Activated T-cell treated with anti-CD3 and anti-CD28 coated beads, Interleukin-2, amount 50 U/mL, for 1 hour (primary cell): ENCODE measurements at places on chromosomes 4 and X.

DNA sequence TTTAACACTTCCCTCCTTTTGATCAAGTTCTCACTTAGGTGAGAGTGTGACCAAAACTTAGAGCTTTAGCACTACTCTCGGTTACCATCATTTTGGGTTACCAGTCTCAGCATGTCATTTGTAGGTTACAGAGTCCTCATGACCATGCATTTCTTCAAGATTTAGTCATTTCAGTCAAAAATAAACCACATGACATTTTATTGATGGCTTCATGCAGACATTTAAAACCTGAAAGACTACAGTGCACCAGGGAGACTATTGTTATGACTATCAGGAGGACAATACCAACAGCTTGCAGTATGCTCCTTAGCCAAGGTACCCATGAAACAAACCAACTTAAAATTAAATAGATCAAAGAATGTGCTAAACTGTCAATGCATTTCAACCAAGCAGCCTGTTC lies 498.1 kb upstream of the FSTL5 start:
- DNase-seq, result no peak

DNA sequence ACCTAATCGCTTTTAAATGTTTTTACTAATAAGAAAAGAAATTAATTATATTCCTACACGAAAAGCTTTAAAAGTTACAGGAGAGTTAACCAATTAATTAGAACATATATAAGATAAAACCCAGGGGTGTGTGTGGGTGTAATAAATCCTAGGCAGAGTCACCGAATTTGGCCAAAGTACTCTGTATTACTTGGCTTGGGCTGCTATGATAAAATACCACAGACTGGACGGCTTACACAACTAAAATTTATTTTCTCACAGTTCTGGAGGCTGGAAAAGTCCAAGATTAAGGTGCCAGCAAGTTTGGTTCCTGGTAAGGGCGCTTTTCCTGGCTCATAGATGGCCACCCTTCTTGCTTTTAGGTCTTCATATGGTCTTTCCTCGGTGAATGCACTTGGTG lies 10.4 kb downstream of the AWAT1 start:
- DNase-seq, result no peak

GRCh38 chr4:48047896-48048295 lies 31.3 kb downstream of the NIPAL1 start:
- DNase-seq, result no peak

DNA sequence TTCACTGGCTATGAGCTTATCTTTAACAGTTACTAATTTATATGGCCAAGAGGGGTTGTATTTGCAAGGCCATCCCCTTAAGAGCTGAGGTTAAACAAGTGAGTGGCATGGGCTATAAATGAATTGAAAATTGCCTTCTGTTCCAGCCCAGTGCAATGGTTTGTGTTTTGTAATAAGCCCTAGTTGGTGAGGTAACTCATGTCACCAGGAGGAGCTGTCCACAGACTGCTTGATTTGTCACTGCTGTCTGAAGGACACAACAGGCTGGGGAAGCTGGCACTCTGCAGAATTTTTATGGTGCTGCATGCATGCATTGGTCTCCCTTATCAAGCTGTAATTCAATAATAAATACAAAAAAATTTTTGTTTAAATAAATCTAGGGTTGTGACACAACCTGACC lies 223.8 kb downstream of the IL1RAPL2 start:
- no peak for DNase-seq

DNA sequence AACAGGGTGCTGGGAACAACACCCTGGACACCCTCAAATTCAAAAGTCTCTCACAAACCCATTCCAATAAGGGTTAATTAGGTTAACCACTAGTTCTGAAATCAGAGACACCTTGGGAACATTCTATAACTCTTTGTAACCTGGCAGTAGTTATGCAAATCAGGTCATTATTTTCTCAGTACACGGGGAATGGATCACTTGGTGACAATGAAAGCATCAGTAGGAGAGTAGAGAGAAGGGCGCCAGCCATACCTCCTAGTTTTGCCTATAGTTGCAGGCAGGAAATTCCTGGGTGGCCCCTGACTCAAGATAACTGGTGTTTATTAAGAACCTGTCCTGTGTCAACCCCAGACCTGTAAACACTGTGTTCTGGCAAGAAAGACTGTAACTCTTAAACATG lies 2.5 kb downstream of the CCDC110 start:
- DNase-seq, result no peak

DNA sequence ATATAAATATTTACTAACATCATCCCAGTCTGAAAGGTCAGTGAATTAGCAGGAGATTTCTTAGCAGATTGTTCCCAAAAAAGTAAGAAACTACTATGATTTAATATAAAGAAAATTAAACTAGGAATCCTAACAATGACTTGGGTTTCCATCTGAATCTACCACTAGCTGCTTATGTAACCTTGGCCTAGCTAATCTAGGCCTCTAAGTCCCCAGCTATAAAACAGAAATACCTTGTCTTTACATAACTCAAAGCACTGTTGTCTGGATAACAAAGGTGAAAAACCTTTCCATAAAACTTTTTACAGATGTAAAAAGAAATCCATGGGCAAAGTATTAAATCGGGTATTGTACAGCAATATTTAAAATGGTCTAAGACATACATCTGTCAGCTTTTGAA lies 3.0 kb downstream of the FBXL5 start:
- DNase-seq, result no peak
